ENCODE measurements at places on chromosomes 11 and 22.
A peak's percentile ranks its signal among the peaks of the same experiment; 100 is the strongest.

GRCh38 chr11:47506795-47507562, 46.0 kb downstream of the CELF1 start:
- DNase-seq, result no peak

GRCh38 chr22:37560608-37561211, 430 bp downstream of the CDC42EP1 start:
- peak; percentile 68 for DNase-seq

DNA sequence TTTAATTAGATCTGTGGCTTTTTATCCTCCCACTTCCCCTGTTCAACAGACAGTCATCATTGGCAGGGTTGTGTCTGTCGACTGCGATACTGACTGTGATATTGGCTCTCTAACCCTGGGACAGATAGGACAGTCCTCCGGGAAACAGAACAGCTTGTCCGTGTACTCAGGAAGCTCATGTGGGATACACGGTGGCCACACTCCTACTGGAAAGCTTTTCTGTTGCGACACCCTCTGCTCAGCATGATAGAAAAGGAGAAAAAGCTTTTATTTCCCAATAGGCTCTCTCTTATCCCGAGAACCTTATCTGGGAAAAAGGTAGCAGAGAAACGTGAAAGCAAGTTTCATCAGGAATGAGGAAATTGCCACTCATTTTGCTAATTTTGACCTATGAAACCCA, 60.4 kb upstream of the HSPA8 start:
- no peak for DNase-seq

GRCh38 chr11:8796941-8797340, 114.0 kb upstream of the AKIP1 start:
- no peak for DNase-seq

DNA sequence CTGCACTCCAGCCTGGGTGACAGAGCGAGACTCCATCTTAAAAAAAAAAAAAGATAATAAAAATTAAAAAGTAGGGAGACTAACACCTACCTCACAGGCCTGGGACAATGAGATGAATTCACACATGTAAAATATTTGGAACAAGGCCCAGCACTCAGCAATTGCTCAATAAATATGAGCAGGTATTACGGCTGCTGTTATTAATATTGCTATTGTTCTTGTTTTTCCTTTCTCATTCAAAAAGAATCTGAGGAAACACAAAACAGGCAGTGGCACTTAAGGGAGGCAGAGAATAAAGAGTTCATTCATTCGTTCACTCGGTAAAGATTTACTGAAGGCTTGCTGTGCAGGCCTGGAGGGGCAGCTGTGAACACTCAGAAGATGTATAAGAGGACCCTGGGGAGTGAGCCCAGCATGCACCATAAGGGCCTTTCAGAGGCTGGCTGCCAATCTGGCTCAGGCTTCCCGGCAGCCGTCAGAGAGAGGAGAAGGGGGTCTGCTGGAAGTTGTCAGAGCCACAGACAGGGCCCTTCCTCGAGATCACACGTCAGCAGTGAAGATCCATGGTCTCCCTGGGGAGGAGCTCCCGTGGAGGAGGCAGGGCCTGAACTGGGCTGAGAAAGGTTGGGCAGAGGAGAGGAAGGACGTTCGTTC, 51.6 kb upstream of the TCF20 start:
- DNase-seq, result no peak

GRCh38 chr11:120338107-120338933, 2.1 kb downstream of the ARHGEF12 start:
- DNase-seq, result no peak

GRCh38 chr11:102047305-102047924, at the start of gene CFAP300:
TSS of gene CFAP300 (plus strand) at chr11:102047437. CDS start at chr11:102047471, 34 bp downstream.
- DNase-seq, result peak; percentile 69

GRCh38 chr22:44167501-44167900, 13.2 kb upstream of the PARVG start:
- DNase-seq, result no peak

- no peak for DNase-seq
Measured at GRCh38 chr11:75249704-75250103, 9.1 kb downstream of the TPBGL start.

DNA sequence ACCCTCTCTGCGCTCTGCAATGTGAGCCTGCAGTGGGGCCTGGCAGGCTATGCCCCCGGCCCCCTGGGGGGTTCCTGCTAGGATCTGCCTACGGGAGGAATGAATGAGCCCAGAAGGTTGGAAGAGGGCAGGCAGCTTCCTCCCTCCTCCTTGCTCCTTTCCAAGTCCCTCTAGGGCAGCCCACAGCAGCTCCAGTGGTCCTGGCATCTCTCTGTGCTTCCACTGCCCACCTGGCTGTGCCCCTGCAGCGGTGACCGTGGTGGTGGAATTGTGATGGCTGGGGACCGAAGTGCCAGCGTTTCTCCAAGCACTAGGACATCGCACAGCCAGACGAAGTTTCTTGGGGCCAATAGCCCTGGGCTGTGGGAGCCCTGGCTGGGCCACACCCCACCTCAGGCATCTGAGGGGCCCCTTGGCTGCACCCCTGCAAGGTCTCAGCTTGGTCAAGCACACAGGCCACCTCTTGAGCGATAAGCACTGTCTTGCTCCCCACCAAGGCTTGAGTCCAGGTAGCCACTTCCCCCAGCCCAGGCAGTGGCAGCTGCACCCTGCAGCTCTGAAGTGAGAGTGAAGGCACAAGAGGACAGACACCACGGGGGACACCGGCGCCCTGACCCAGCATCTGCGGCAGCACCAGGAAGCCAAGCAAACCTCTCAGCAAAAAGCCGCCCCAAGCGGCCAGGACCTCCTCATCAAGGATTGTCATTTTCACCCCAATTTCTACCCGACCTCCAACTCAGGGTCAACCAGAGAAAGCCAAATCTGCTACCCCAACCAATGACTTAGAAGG, 346.3 kb downstream of the CTTN start:
- no peak for DNase-seq

- peak; percentile 74 for DNase-seq
Measured at GRCh38 chr11:41201156-41201555, 258.3 kb downstream of the LRRC4C start.

- no peak for DNase-seq
Measured at GRCh38 chr11:118640332-118641154, 33.1 kb downstream of the PHLDB1 start.

DNA sequence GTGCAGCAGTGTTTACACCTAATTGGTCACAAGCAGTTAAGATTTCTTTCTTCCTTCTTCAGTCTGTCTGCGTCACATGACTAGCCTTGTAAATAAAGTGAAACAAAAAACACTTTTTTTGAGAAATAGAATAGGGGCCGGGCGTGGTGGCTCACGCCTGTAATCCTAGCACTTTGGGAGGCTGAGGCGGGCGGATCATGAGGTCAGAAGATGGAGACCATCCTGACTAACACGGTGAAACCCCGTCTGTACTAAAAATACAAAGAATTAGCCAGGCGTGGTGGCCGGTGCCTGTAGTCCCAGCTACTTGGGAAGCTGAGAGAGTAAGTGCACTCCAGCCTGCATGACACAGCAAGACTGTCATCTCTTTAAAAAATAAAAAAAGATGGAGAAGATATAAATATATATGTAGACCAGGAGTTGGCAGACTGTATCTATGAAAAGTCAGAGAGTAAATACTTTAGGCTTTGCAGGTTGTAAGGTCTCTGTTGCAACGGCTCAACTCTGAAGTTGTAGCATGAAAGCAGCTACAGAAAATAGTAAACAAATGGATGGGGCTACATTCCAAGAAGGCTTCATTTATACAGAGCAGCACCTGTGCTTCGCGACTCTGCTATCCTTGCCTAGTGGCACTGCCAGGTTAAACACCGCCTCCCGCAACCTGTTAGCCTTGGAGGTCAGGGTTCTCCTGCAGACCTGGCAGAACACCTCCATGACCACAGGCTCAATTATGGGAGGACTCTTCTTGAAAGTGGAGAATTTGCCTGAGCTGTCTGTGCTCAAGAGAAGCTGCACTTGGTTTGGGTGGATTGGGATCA, 55.9 kb downstream of the PPP6R2 start:
- DNase-seq, result no peak

DNA sequence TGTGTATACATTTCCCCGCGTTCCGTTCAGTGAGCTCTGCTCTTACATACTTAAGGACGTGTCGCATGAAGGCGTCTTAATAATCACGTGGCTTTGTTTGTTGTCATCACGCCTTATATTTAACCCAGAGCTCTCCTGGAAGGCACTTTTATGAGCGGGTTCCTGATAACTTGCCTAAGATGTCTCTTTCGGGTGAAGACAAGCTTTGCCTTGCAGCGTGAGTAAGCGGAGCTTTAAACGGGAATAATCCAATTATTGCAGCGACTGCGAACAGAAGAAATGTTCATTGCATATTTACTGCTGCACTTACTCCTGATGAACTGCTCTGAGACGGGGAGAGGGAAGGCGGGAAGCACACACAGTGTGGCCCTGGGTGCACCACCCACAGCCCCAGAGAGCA, 1128.2 kb downstream of the BRD1 start:
- DNase-seq, result no peak

- DNase-seq, result no peak
Measured at GRCh38 chr11:121188776-121189175, 87.7 kb downstream of the TECTA start.

DNA sequence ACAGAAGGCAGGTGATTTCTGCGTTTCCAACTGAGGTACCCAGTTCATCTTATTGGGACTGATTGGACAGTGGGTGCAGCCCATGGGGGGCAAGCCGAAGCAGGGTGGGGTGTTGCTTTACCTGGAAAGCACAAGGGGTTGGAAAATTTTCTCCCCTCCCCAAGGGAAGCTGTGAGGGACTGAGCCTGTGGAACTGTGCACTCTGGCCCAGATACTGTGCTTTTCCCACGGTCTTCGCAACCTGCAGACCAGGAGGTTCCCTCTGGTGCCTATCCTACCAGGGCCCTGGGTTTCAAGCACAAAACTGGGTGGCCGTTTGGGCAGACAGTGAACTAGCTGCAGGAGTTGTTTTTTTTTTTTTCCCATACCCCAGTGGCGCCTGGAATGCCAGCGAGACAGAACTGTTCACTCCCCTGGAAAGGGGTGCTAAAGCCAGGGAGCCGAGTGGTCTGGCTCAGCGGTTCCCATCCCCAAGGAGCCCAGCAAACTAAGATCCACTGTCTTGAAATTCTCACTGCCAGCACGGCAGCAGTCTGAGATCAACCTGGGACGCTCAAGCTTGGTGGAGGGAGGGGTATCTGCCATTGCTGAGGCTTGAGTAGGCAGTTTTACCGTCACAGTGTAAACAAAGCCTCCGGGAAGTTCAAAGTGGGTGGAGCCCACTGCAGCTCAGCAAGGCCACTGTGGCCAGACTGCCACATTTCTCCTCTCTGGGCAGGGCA, 97.2 kb downstream of the JRKL start:
- peak; percentile 75 for DNase-seq

DNA sequence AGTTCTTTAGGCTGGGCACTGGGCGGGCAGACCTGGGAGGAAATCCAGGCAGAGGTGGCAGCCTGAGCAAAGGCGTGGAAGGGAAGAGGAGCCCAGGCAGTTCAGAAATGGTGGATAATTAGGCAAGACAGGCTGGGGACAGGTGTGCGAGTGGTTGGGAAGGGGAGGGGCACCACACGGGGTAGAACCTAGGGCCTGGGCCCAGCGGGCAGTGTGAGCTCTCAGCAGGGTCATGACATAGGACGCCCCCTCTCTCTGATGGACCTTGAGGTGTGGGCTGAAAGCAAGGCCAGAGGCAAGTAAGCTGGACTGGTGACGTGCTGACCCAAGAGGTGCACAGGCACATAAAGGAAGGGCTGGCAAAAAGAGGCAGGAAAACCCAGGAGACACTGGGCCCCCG, 6.8 kb downstream of the UFD1 start:
- DNase-seq, result no peak

DNA sequence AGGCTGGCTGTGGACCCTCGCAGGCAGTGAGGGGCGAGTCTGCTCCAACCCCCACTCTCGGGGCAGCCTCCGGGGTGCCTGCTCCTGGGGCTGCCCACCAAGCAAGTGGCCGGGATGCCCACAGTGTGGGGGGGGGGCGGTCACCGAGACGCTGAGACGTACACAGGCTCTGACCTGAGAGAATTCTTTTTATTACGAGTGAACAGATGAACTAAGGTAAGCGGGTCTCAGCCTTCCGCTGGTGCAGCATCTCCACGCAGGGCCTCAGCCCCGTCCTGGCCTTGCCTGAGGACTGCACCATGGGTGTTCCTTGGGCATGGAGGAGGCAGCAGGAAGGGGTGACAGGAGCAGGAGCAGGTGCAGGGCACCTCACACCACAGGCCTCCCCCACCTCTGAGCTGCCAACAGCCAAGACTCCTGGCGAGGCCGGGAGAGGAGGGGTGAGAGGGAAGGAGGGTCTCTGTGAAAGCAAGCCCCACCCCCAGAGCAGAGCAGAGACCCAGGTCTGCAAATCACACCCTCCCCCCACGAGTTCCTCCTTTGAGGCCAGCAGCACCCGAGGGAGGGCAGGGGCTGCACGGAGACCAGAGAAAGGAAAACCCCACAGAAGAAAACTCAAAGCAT, 17.2 kb downstream of the MOB2 start:
- DNase-seq, result no peak

DNA sequence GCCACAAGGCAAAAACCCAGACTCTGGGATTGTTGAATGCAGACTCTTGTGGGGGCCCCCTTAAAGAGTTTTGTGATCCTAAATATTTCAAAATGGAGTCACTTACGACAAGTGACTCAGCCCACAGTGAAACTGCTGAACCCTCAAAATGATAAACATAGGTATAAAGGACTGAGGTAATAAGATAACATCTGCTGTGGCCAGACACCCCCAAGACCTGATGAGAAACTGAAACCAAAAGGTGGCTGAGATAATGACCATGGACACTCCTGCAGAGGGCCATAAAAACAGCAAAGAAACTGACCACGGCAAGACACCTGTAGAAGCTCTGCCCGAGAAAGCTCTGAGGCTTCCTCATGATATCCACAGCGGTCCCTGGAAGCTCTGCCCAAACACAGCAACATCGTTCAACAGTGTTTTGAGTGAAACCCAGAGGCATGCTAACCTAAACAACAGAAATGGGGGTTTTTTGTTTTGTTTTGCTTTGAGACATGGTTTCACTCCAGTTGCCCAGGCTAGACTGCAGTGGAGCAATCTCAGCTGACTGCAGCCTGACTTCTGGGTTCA, 1.6 kb upstream of the PLAAT4 start:
- DNase-seq, result no peak

GRCh38 chr11:8758619-8759169, 76.1 kb downstream of the RPL27A start:
- DNase-seq, result no peak

DNA sequence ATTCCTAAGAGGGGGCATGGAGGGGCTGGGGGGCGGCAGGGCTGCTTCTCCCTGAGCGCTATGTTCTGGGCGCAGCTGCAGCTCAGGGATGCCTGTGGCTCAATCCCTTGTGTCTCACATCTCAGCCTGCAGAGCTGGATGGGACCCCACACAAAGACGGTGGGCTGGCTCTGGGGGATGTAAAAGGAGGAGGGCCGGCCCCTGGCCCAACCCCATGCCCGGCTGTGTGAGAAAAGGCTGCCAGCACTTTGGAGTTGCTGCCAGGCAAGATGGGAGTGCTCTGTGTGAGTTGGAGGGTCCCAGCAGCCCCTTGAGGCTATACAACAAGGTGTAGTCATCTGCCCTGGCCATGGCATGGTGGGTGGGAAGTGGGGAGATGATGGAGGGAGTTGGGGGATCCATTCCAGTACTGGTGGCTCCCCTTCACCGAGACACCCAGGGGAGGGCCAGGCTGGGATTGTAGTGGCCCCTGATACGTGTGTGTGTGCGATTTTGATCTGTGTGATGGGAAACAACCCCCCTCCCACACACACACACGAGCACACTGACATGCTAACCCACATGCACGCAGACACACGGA, 1.3 kb upstream of the TBX10 start:
- DNase-seq, result no peak
